Gastrocnemius medialis (tissue), 4 donors: ENCODE measurements at places on chromosomes 7 and 10. TPM values are rescaled to one million over a fixed set of nuclear protein-coding genes. Genes with fewer than 3 reads are reported as not detected.
A peak's percentile ranks its signal among the peaks of the same experiment; 100 is the strongest.

Gene ATG9B
- not detected for total RNA-seq

Gene FGFBP3
- total RNA-seq = 2.0 TPM

DNA sequence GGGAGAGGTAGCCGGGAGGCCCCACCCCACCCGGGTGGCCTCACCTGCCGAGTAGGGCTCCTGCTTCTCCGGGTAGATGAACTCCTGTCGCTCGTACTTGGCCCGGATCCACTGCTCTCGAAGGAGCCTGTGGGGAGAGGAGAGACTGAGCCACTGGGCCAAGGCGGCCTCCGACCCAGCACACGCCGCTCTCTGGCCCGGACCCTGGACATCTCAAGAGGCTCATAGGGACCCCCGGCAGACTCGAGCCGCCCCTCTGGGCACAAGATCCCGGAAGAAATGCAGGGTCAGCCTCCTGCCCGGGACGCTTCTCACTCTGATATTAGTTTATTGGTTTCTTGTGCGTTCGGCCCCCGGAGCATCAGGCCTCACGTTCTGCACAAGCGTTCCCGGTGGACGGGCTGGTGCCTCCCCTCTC lies 34.5 kb downstream of the ADAP1 start:
- no peak for DNase-seq

GRCh38 chr7:116802746-116803152 lies 59.6 kb upstream of the CAPZA2 start:
- DNase-seq = peak; percentile 37

GRCh38 chr7:55382251-55382650 lies 17.1 kb downstream of the LANCL2 start:
- DNase-seq = no peak

DNA sequence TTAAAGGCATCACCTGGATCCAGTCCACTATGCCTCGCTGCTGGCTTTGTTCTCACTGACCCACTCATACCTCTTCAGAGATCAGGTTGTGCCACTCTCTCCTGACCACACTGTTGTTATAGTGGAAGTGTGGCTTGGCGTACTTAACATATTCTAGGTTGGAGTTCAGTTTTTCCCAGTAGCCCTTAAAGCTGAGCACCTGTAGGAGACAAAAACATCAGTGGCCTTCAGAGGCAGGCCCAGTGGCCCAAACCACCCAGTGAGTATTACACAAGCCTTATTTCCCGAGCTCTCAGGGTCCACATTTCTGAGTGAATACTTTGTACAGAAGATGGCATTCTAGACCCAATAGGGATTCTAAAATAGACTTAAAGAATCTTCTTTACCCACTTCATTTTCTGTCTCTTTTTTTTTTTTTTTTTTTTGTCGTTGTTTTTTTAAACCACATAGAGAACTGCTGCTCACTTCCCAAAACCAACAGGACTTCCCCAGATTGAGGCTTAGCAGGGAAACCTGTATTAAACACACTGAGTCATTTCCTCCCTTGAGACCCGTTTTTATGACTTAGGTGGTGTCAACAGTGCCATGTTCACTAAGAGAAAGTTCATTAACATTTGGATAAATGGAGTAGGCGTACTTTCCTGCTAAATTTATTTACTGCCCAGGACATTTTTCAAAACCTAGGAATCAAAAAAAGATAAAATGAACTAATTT lies 85.8 kb downstream of the GSAP start:
- DNase-seq = no peak
